ENCODE measurements at places on chromosomes 7 and 10.

- no peak for DNase-seq
Measured at GRCh38 chr7:47931005-47932004, 17.0 kb downstream of the PKD1L1 start.

GRCh38 chr10:131750973-131751826, 149.6 kb upstream of the PPP2R2D start:
- no peak for DNase-seq

DNA sequence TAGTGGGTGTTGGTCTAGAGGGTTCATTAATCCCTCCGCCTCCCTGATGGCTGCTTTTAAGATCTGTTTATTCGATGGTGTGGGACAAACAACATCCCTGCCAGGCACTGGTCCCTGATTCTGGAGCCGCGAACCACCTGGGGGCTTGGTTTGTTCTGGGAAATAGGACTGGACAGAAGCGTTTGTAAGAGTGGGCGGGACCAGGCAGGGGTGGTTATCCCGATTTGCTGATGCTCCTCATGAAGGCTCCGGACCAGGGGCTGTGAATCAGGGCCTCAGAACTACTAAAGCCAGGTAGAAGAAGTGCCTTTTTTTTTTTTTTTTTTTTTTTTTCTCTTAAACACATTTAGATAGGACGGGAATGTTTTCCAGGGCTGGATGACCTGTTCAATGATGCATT, 273.4 kb downstream of the WDR37 start:
- no peak for DNase-seq

- DNase-seq: peak; percentile 69
Measured at GRCh38 chr7:100489824-100490223, 6.1 kb downstream of the NYAP1 start.

- DNase-seq: no peak
Measured at GRCh38 chr10:124086787-124087671, 6.4 kb downstream of the CHST15 start.

GRCh38 chr7:23696916-23697441, 13.0 kb upstream of the STK31 start:
- no peak for DNase-seq

DNA sequence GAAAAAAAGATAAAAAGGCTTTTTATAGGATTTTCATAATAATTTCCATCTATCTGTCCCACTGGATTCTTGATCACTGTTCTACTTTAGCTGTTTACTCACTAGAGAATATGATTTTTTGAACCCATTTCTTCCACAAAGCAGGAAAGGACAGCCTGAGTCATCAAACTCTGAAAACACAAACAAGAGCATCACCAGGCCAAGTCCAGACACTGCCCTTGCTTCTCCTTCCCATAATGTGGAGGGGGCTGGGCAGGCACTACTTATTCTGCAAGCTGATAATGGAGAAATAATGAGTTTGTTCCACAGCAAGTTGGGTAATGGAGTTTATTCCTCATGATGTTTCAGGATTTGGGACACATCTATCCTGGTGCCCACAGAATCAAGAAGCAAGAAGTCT, 13.0 kb upstream of the KCNIP2 start:
- DNase-seq: no peak

DNA sequence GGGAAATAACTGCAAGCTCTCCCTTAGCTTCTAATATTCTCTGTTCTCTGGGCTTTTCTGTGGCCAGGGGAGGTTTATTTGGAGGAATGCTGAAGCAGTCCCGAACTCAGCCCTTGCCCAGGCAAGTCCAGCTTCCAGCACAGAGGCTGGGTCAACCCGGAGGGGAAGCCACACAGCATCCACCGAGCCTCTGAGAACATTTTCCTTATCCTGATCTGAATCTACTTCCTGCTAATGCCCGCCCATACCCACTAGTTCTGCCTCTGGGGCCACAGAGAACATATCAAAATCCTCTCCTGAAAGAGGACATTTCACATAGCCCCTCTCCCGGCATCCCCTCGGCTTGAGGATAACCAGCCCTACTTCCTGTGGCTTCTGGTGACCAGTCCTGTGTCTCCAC, 31.1 kb downstream of the SH3PXD2A start:
- DNase-seq: no peak

GRCh38 chr10:95785317-95785716, 29.4 kb downstream of the ENTPD1 start:
- DNase-seq: no peak

- DNase-seq: no peak
Measured at GRCh38 chr10:59266321-59266720, 89.9 kb downstream of the PHYHIPL start.

GRCh38 chr10:88147000-88147798, 283.8 kb downstream of the PTEN start:
- no peak for DNase-seq

- no peak for DNase-seq
Measured at GRCh38 chr10:88962336-88962735, 9.8 kb upstream of the ACTA2 start.

- no peak for DNase-seq
Measured at GRCh38 chr10:52212062-52212461, 102.0 kb upstream of the DKK1 start.

DNA sequence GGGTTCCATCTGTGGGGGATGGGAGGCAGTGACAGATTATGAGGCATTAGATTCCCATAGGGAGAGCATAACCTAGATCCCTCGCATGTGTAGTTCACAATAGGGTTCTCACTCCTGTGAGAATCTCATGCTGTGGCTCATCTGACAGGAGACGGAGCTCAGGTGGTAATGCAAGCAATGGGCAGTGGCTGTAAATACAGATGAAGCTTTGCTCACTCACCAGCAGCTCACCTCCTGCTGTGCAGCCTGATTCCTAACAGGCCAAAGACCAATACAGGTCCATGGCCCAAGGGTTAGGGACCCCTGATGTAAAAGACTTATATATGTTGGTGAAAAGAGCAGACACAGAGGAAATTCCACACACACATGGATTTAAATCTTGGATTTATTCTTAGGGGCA, 370.2 kb downstream of the NRG3 start:
- no peak for DNase-seq

DNA sequence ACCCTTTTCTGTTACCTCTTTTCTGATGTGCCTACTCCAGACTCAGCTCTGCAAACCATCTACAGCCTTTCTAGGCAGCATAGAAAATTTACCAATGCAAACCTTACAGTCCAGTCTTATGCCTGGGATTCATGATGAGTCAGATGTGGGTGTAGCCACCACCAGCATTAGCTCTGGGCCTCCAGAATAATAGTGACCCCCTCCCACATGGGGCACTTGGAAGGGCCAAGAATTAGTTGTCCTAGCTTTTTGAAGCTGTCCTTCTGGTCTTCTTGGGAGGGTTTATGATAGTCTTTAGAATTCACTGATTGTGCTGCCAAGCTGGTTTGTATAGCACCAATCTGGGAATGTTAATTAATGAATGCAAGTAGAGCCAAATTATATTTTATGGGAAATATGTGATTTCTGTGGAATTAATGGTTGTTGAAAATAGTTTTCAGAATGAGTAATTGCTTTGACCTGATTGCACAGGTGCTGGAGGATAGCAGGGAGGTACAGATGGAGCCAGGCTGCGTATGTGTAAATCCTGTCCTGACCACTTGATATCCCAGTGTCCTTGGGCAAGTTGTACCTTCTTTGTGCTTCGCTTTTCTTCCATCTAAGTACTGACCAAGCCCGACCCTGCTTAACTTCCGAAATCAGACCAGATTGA, 94.8 kb downstream of the CPED1 start:
- no peak for DNase-seq

- DNase-seq: no peak
Measured at GRCh38 chr10:48549236-48549635, 55.6 kb downstream of the ARHGAP22 start.

DNA sequence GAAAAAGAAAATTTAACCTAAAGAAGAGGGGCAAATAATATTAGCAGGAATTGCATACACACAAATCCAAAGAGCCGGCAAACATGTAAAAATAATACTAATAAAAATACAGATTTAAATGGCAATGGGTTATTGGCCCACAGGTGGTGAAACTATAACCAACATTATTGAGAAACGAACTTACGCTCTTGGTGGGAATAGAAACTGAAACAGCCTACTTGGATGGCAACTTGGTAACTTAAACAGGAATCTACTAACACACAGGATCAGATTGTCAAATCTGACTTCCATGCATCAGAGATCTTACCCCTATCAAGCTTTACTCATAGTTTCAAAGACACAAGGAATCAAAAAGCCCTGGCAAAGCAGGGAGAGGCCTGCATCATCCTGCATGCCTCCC, 66.5 kb downstream of the ANLN start:
- no peak for DNase-seq

GRCh38 chr7:157961731-157962457, 625.1 kb downstream of the DNAJB6 start:
- DNase-seq: no peak

- DNase-seq: no peak
Measured at GRCh38 chr7:107045980-107046379, 1.5 kb downstream of the PRKAR2B start.

DNA sequence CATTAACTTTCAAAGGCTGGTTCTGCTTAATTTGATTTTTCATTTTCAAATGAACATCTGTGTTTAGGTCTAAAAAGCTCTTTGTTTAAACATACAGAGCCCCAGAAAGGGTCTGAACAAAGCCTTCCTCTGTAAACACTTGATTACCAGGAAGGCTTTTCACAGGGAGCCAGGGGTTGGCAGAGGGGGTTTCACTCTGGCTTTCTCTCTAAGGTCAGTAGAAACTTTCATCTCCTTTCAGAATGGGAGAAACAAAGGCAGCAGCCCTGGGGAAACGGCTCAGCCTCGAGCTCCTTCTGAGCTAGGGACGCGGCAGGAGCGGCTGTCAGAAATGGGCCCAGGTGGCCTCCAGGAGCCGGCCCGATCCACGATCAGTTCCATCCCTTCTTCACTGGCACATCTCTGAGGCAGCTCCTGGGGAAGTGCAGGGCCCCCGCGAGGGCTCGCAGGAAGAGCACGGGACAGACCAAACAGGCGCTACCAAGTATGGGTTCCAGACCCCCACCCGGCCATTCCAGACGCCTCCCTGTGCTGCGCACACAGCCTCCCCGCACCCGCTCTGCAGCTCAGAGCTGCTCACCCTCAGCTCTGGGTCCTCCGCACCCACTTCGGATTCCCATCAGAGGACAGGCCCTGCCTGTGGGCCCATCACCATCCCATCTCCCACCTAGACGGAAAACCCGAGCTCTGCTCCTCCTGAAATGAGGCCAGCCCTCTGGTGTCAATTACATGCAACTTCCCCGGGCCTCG, 124.1 kb downstream of the MAD1L1 start:
- DNase-seq: no peak

- no peak for DNase-seq
Measured at GRCh38 chr10:27285093-27285492, 44.5 kb upstream of the ACBD5 start.

GRCh38 chr7:84482476-84482875, 287.9 kb upstream of the SEMA3A start:
- DNase-seq: no peak

DNA sequence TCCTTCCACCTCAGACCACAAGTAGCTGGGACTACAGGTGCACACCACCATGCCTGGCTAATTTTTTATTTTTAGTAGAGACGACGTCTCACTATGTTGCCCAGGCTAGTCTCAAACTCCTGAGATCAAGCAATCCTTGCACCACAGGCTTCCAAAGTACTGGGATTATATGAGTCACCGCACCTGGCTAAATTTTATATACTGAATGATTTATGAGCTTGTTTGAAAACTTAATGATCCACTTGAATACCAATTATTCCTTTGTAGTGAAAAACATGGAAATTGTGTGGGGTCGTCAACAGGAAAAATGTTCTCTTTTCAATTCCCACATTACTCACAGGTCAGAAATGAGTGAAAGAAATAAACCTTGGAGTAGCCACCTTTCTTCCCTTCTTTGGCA, 31.3 kb downstream of the RAPGEF5 start:
- no peak for DNase-seq

DNA sequence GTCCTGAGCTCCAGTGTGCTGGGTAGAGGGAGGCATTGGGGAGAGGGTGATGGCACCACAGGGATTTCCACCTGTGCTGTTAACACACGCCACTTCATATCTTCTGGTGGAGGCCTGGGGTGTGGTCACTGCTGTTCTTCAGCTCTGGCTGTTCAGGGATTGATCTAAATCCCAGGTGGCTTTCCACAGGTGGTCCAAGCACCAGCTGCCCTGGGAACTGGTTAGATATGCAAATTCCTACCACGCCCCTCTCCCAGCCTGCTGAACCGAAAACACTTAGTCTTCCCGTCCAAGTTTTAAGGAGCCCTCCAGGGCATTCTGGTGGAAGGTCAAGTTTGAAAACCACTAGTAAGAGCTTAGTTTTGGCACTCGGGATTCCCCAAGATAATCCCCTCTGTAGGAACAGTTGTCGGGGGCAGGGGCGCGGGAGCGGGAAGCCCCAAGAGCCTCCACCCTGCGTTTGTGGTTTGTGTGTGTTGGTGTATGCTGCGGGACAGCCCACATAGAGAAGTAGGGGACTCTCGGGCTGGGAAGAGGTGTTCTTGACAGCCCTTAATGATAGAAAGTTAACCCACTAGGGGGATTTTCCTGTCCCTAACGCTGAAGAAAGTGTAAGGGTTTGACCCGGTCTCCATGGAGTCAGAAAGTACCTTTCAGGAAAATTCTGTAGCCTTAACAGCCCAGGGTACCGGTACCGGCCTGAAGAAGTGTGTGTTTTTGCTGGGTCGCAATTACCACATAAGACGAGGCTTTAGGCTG, 5.1 kb downstream of the DEPP1 start:
- DNase-seq: no peak

GRCh38 chr7:123500878-123501489, 33.4 kb downstream of the IQUB start:
- no peak for DNase-seq

GRCh38 chr7:47317487-47317886, 264.4 kb downstream of the TNS3 start:
- no peak for DNase-seq

DNA sequence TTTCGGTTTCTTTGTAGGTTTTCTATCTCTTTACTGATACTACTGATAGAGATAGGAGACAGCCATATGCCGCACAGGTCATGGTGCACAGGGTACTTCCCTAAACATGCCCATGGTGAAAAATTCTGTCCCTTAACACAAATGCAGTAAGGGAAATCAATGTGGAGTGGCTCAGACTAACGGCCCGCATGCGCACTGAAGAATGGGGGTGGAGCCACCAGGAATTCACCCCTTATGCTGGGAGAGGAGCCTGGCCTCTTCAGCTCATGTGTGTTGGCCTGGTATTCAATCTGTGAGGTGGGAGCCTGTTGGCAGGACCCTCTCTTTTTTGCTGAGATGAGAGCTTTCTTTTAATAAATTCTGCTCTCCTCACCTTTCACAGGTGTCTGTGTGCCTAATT, 8.4 kb upstream of the URGCP start:
- DNase-seq: no peak

GRCh38 chr10:106284802-106285587, 879.5 kb downstream of the SORCS1 start:
- no peak for DNase-seq

- no peak for DNase-seq
Measured at GRCh38 chr10:93687737-93688136, 14.7 kb downstream of the FRA10AC1 start.

- no peak for DNase-seq
Measured at GRCh38 chr10:61283481-61284221, 169.5 kb downstream of the TMEM26 start.

Measured in NCI-H446 treated with DMSO at 0.1 percent for 48 hours (cell line).